ENCODE measurements at places on chromosomes 5 and 9.

DNA sequence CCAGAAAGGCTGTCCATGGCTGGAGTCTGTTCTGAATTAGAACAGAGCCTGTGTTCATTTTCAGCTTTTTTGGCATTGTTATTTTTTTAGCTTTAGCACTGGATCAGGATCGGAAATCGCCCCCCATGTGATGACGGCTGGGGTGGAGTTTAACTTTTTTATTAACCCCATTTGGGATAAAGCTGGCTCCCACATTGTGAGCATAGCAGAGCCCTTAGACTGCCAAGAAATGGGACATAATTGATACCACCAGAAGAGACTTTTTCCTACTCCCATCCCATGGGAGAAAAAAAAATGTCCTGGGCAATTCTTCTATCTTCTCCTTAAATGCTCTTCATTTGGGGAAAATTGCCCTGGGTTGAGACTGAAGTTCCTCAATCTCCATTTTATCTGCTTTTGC lies 52.4 kb downstream of the SLIT3 start:
- no peak for DNase-seq

DNA sequence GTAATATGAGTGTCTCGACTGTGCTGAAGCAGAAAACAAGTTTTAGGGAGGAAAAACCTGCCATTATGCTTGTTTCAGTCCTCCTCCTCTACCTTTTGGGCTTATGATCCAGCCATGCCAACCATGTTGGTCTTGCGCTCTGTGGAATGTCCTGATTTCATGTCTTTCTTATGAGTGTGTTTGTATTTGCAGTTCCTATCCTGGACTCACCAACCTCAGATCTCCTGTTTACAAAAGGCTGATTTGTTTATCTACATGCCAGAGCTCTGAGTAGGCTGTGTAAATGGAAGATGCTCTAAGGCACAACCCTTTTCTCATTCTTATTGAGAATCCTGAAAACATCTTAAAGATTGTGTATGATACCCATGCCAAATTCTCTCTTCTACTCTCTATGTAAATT lies 138.6 kb downstream of the ARHGEF28 start:
- DNase-seq, result no peak

GRCh38 chr5:98109561-98110006 lies 663.9 kb upstream of the RGMB start:
- no peak for DNase-seq

DNA sequence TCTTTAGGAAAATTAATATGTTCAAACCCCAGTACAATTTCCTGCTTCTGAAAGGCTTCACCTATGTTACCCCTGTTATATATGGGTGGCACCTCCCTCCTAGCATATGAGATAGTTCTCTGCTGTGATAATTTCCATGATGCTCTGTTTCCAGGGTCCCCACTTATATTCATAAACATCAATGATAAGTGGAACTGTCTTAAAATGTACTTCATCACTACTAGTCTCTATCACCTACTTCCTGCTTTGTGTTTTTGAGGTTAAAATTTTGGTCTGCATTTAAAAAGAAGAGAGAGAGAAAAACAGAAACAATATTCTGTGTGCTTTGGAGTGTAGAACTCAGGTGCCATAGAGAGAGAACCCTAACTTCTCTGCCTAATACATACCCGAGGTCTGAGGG lies 234.7 kb downstream of the HTR1A start:
- no peak for DNase-seq

DNA sequence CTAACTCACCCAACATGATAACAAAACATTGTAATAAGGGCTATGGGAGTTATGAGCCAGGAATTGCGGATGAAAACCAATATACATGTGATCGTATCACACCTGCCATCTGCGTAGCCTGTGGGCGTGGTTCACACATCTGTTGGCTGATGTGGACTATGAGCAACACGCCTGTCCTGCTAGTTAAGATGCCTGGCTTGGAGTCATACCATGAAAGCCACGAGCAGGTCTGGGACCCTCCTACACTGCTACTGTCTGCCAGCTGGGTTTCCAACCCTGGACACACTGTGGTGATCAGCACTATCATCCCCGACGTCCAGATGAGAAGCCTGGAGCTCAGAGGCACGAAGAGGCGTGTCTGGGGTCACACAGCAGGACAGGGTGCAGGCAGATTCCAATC lies 40.2 kb downstream of the STK10 start:
- DNase-seq, result peak; percentile 21

- no peak for DNase-seq
These were observed 1985.9 kb downstream of the EFNA5 start for GRCh38 chr5:105684799-105685198.

DNA sequence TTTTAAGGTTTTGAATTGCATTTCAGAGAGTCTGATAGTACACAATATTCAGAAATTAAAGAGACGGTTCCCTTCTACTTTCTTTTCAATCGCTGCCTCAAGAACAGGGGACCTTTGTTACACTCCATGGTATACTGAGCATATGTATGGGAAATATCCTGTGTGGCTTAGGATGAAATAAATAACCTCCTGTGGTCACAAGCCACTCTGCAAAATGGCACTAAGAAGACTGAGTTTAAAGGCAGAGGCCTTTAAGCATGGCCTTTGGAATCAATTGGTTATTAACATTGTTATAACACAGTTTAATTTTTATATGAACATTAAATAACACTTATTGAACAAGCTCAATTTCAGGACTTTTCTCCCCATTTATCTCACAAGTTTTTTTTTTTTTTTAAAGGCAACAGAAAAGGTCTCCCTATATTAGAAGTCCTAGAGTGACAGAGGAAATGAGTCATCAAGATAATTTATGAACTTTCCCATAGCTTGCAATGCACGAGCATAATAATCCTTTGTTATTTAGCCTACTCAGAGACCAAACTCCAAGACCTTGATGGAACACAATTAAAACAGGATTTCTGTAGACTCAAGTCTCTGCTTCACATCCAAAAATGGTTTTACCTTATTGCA lies 341.9 kb downstream of the TMEM167A start:
- no peak for DNase-seq

- no peak for DNase-seq
These were observed 373.4 kb upstream of the ACO1 start for GRCh38 chr9:32011049-32011448.

- DNase-seq, result no peak
These were observed 13.8 kb downstream of the PROP1 start for GRCh38 chr5:177982072-177982727.

- DNase-seq, result no peak
These were observed 292.5 kb downstream of the PARP8 start for GRCh38 chr5:50958852-50959457.
